ENCODE measurements at places on chromosomes 5 and 9.

DNA sequence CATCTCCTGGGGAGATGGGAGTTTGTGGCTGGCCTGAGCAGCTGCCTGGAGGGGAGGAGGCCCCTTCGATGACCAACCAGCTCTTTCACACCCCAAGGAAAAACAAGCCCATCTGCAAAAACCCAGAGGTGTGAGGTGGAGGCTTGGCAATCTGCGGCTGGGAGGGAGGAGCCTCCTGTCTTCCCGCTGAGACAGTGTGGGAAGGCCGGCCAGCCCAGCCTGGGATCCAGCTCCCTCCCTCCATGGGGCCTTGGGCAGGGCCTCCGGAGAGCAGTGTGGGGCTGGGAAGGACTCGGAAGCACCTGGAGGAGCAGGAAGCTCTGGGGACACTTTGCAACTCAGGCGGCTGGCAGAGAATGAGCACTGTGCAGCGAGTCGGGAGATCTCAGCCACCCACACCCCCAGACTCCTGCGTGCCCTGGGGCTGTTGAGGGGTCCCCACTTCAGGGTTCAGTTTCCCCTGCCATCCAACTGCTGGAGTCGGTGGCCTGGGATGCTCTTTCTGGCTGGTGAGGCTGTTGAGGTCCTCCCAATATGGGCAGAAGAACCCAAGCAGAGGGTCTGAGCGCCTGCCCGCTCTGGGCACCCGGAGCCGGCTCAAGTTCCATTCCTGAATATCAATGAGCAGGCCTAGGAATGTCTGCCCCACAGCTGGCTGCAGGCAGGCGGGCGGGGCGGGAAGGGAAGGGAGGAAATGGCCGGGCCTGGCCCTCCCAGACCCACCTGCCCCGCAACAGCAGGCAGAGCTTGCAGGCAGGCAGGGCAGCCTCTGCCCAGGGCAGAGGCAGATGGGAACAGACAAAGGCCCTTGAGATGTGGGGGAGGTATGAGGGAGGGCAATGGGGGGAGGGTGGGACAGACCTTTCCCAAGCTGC is 101.1 kb downstream of the FGF18 start:
- DNase-seq: no peak

GRCh38 chr5:111117136-111117535 is 25.0 kb downstream of the WDR36 start:
- DNase-seq: no peak

DNA sequence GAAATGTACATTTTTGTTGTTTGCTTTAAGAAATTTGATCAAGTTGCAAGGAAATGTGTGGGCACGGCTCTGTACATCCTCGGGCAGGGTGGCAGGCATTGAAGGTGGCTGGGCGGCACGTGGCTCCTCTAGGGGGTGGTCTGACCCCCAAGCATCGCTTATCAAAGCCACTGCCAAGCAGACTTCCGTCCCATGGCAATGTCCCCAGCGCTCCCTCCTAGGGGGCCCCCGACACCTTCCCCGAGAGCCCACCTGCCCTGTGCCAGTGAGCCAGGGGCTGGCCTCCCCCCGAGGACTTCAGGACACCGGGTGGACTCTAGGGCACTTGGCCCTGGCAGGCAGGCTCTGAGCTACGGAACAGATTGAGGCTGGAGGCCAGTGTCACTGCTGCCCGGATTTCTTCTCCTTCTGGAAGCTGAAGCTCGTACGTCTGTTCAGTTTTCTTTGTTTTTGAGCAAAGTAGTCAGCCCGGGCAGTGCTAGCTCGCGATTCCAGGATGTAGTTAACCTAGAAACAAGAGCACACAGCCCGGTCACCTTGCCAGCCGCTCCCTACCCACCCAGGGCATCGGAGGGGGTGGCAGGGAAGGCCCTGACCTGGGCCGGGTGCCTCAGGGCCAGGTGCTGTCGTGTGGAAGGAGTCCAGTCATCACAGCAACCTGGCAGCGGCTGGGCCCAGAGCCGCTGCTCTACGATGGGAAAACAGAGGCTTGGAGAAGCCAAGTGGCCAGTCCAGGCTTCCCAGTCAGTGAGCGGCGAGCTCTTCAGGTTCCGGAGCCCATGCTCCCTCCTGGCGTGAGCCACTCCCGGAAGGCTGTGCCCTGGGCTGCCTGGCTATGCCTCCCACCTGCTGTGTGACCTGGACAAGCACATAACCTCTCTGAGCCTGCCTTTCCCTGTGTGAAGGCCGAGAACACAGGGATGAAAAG is 177.1 kb downstream of the GAPVD1 start:
- no peak for DNase-seq

DNA sequence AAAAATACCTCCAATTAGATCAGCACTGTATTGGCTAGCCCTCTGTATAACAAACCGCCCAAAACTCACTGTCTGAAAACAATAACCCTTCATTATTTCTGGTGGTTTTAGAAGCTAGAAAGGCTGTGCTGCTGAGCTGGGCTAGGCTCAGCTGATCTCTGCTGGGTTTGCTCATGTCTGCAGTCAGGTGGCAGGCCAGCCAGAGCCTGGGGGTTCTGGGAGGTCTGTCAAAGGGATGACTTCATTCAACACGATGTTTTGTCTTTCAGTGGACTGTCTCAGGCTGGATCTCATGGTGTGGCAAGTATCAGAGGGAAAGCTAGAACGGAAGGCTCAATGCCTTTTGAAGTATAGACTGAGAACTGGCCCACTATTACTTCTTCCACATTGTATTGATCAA is 335.1 kb upstream of the DMAC1 start:
- DNase-seq: no peak

DNA sequence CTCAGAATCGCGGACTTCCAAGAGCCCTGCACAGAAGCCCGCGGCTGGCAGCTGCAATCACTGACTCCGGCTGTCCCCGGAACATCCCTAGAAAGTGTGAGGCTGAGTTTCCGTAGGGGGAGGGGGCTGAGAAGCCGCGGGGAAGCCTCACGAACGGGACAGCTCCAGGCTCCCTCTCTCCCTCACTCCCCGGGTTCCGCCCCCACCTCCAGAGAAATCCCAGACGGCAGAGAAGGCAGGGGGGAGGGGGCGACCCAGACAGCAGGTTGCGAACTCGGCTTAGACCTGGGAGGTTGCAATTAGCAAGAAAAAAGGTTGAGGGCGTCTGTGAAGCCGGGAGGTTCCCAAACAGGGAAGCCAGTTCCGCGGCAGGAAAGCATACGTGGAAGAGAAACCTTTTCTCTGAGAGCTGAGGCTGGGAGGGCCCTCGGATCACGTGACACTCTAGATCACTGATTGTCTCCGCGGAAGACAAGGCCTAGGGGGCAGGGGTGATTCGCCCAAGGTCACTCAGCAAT is 73.8 kb upstream of the CPLX2 start:
- no peak for DNase-seq

- DNase-seq: no peak
Observed at GRCh38 chr5:72183101-72183520, 75.8 kb downstream of the MAP1B start.

GRCh38 chr5:36535859-36536615 is 70.4 kb upstream of the SLC1A3 start:
- no peak for DNase-seq

- DNase-seq: no peak
Observed at GRCh38 chr9:92044936-92045335, 70.3 kb downstream of the SPTLC1 start.

- no peak for DNase-seq
Observed at GRCh38 chr5:62340392-62340791, 34.4 kb downstream of the KIF2A start.

DNA sequence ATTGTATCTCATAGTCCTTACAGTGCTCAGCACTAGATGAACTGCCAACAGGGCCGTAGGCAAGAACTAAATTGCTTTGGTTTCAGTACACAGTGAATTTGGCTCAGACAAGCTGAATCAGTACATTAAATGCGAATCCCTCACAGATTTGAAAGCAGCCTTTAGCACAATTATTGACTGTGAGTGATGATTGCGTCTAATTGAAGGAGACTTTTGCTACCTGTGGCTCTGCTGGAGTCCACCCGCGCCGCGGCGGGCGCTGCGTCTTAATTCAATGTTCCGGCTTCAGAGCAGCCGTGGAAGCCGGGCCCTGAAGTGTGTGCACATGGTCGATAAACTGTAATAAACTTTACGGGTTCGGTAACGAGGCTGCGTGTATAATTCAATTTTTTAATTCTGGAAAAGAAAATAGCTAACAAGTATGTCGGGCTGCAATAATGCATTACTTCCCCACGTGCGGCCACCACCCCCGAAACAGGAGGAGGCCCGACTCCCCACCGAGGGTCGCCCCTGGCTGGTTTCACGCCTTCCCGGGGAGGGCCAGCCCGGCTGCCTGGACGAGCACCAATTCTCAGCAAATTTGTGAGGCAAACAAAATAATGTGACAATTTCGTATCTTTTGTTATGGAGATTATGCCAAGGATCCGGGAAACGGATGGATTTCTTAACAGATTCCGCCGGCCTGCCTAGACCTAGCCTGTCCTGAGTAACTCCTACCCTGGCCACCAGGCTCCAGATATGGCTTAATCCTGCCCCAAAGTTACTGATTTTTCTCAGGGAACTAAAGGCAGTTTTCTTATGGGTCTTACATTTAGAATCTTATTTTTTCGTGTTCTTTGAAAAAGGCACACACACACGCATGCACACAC is 269.4 kb upstream of the IRX1 start:
- DNase-seq: no peak

All from activated naive CD8-positive, alpha-beta T cell treated with anti-CD3 and anti-CD28 coated beads, Interleukin-2, amount 50 U/mL, for 16 hours (primary cell).